Stimulated activated CD4-positive, alpha-beta T cell treated with anti-CD3 and anti-CD28 coated beads, Interleukin-1b, Interleukin-23, amount 100 ng/mL, for 1 hour (primary cell): ENCODE measurements at places on chromosomes 12 and 14.
A peak's percentile ranks its signal among the peaks of the same experiment; 100 is the strongest.

DNA sequence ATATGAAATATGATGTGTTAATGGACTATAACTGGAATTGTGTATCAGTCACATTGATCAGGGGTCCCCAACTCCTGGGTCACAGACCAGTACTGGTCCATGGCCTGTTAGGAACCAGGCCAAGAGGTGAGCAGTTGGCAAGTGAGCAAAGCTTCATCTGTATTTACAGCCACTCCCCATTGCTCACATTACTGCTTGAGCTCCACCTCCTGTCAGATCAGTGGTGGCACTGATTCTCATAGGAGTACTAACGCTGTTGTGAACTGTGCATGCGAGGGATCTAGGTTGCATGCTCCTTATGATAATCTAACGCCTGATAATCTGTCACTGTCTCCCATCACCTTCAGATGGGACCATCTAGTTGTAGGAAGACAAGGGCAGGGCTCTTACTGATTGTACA, 72.3 kb downstream of the CDK17 start:
- no peak for DNase-seq

DNA sequence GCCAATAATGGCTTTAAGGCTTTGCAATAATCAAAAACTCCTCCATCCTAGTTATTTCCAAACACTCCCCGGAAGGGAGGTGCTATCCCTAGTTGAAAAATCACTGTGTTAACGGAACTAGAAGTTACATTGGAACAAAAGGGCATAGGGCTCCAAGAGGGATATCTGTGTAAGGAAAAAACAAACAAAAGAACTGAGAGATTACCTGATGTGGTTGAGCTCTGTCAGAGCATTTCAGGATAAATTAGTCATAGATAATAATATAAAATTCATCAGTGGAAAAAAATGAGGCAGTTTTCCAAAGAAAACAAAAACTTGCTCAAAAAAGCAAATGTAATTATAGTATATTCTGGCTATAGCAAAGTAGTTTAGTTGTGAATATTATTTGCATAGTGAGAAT, 27.4 kb upstream of the PAPLN start:
- DNase-seq = no peak

DNA sequence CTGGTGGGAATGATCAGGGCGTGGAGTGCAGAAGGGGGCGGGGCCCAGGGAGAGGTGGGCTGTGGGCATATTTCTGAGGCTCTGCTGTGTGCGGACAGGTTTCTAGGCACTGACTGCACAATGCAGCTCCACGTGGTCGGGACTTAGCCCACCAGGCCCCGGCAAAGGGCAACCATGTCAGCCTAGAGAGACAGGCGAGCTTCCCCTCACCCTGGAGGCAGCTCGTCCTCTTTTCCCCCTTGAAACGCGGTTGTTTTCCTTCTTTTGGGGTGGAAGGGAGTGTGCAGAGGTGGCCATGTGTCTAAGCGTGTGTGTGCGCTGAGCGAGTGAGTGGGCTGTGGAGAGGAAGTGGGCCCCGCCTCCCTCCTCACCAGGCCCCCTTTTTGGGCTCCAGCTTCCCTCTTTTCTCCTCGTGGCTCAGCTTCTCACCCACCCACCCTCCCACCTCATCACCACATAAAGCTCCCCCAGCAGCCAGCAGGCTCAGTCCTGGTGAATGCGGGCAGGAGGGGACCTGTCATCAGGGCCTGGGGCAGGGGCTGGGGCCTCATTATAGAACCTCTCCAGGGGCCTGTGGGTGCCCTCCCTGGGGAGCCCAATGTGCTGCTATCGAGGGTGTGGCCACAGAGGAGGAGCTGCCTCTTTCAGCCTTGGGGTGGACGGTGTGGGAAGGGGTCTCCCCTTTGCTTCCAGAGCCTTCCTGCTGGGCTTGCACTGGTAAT, 22.0 kb downstream of the LRTM2 start:
- no peak for DNase-seq

GRCh38 chr12:11758087-11758486, 108.6 kb downstream of the ETV6 start:
- no peak for DNase-seq

- DNase-seq = no peak
Measured at GRCh38 chr14:36507847-36508417, 12.1 kb downstream of the NKX2-1 start.

DNA sequence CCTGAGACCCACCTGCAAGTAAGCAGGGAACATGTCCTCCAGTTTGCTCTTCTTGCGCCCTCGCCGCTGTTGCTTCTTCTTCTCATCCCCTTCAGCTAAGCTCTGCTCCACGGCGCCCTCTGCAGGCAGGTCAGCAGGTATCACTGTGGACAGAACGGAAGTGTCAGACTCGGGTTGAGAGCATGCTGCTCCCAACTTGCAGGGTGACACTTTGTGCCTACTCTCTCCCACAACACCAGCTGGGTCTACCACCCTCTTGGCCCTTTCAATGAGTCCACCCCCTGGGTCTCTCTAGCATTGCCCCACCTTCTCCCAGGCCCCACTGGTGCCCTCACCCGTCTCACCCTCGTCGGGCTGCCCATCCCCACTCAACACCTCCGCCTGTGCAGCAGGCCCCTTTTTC, 16.7 kb downstream of the KMT2D start:
- DNase-seq = peak; percentile 61

DNA sequence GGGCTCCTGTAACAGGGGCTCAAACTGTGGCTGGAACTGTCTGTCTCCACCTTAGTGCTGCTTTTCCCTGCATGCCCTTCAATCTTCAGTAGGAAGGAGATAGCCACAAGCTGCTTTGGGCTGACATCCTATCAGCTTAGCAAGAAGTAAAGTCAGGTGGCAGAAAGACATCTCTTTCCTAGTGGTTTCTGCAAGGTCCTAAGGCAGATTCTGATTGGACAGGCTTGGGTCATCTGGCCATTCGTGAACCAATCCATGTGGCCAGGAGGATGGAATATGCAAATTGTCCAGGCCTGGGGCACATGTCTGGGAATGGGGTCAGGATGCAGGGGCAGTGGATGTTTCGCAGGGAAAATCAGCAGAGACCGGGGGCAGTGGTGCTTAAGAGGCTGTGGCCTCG, 5.2 kb downstream of the RITA1 start:
- no peak for DNase-seq

GRCh38 chr12:93886533-93887511, 209.6 kb downstream of the CRADD start:
- no peak for DNase-seq

DNA sequence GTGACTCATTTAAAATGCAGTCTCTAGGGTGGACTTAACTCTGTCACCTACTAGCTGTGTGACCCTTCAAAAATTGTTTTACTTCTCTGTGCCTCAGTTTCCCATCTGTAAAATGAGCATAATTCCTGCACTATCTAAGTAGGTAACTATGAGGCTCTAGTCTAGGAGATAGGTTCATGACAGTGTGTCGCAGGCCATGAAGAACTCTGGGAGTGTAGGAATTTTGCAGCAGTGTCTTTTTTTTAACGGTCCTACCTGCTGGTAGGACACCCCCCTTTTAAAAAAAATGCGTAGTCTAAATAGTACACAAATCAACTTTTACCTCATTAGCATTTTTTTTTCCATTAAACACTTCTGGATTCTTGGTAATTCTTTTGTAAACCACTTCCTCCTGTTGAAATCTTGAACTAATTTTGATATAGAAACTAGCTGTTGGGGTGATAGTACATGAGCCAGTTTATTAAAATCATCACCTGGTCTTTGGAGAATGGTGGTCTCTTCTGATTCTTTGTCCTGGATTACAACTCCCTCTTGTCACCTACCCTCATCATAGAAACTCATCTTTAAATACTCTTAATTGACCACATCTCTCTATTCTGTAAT, 86.0 kb upstream of the SLC38A2 start:
- no peak for DNase-seq

GRCh38 chr12:5587711-5588121, 155.8 kb downstream of the NTF3 start:
- no peak for DNase-seq

- DNase-seq = no peak
Measured at GRCh38 chr12:9341260-9341585, 133.0 kb upstream of the PZP start.

GRCh38 chr12:3173008-3173553, 95.9 kb downstream of the TSPAN9 start:
- no peak for DNase-seq

DNA sequence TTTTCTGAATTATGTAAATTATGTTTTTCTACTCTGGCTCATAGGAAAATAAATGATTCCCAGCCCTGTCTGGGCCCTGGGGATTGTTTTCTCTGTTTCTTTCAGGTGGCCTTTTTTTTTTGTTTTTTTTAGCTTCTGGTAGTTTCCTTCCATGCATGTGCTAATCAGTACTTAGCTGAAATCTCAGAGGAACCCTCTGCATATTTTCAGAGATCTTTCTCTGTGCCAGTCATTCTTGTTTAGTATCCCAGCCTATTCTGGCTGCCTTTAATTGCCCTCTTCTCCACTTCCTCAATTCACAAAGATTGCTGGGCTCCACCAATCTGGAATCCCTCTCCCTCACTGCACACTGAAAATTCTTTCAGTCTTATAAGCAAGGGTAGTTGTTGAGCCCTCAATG, 46.9 kb downstream of the CNOT2 start:
- no peak for DNase-seq

DNA sequence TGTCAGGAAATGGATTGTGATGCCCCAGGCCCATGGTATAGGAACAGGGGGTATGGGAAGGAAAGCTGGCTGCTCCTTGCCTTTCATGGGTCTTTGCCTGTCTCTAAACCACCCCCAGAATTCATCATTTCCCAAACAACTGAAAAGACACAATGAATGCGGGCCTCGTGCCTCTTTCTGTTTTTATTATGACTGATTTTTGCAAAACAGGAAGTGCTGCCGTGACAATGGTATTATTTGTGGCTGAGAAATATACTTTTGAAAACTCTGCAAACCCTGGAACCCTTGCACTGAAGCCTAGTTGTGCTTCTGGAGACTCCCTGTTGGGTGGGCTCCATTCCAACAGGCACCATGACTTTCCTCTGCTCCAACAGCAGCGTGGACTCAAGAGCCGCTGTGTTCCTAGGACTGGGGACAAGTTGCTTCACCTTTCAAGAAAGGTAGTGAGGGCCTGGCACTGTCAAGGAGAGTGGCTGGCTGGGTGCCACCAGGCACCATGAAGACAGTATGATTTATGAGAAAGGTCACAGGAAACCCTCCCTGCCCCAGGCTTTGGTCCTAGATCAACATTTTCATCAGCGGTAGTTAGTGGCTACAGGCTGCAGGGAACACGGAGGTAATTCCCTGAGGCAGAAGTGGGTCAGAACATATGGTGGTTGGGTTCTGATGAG, 4.8 kb upstream of the DGLUCY start:
- no peak for DNase-seq

- no peak for DNase-seq
Measured at GRCh38 chr14:60654334-60654821, 5.1 kb upstream of the SIX1 start.

GRCh38 chr14:93135399-93135798, 19.7 kb upstream of the ITPK1 start:
- no peak for DNase-seq

GRCh38 chr12:24600551-24600950, 348.4 kb downstream of the BCAT1 start:
- DNase-seq = no peak

DNA sequence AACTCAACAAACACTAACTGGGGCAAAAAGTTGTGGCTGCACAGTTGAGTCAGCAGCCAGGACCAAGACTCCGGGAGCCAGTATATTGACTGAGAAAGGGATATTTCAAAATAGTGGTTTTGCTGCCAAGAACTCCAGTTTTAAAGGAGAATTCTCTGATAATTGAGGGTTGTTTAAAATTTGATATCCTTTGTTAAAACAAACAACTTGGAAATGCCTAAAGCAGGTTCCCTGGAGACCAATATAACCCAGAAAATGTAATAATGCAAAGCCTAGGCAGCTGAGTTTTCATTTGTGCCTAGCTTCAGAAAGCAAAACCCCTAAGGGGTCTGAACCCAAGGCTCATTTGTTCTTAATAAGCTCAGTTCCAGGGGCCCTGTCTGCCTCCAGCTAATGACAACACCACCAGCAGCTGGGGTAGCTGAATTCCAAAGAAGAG, 311.7 kb upstream of the CCDC196 start:
- DNase-seq = no peak

- DNase-seq = no peak
Measured at GRCh38 chr12:131836714-131837397, 8.7 kb downstream of the MMP17 start.

DNA sequence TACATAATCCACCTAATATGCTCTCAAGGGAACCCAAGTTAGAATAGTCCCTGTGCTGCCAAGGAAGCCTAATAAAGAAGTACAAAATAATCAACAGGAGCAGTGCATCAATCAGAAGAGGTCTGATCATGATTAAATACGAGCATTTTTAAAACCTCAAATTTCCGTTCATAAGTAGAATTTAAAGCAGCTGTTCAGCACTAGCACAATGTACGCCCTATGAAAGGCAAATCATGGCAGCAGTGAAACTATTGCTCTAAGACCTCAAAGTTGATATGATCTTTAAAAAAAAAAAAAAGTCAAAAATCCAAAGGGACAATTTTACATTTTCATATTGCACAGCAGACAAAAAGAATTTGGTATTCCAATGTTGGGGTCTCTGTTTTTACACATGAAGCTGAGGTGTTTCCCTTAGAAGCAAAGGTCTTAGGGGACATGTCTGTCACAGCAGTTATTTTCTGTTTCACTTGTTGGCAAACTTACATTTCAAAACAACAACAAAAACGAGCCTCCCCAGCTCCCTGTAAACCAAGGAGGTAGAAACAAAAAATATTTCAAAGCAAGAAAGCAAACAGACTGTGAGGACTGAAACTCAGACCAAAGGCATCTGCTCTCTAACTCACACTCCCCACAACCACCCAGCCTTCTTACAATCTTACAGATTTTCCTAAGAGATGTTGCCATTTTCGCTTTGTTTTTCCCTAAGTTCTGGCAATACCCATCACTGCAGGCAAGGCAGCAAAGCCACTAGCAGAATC, 28.2 kb downstream of the SOX5 start:
- no peak for DNase-seq

DNA sequence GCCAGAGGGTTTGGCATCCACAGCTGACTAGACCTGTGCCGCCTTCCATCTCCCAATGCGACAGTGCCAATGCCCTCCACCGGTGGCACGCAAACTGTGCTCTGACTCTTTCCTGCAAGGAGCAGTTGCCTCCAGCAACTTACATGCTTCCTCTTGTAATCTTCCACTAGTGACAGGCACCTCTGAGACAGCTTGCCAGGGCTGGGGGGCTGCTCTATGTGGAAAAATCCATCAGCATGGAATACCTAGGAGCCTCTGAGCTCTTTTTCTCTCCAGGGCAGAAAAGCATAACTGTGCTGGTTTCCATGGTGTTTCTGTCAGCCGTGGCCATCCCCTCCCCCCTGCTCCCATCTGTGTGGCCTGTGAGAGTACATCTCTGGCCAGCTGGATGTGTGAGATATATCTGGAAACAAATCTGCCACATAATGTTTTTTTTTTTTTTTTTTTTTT, 110.6 kb downstream of the MYRFL start:
- no peak for DNase-seq
